ENCODE measurements at places on chromosomes 2 and 18.

- no peak for DNase-seq
These were observed 401.3 kb downstream of the KCNJ3 start for GRCh38 chr2:155099784-155100183.

DNA sequence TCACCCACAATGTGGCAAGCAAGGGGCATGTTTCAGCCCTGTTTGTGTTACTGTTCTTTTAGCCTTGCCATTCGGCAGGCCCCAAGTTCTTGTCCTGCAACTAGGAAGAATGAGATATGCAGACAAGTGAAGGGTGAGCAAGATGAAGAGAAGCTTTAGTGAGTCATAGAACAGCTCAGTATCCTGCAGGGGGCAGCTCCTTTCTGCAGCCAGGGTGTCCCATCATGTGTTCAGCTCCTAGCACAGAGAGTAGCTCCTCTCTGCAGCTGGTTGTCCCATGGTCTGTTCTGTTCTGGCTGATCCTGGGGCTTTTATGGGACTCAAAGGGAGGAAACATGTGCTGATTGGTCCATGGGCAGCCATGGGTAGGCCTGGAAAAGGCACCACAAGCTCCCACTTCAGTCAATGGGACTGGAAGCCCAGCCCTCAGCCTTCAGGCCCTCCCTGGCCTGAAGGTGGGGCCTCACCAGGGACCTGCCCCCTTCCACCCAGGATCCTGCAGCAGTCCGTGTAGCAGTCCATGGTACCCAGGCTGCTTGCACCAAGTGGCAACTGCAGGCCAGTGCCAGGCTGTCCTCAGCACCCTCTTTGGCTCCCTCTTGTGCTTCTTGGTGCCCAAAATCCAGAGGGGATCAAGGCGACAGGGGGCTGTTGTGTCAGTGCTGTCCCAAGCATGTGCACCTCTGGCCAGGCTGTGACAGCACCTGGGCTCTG, 326.4 kb downstream of the NR4A2 start:
- no peak for DNase-seq

DNA sequence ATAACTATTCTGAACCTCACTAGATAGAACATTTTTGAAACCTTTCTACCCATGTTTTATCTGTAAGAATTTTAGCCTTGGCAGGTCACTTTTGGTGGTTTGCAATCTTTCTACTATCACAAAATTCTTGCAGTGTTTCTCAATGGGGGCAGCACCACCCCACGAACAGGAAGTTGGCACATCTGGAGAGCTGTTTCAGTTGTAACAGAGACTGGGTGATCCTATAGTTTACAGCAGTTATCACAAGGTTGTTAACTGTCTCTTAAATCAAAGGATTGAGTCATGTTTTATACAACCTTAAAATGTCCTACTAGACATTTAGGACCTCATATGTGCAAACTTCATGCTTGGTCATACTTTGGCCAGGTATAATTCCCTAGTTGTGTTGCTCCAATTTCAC, 829.2 kb downstream of the ERBB4 start:
- no peak for DNase-seq

- no peak for DNase-seq
These were observed 3.5 kb downstream of the NBEAL1 start for GRCh38 chr2:203018181-203018580.

DNA sequence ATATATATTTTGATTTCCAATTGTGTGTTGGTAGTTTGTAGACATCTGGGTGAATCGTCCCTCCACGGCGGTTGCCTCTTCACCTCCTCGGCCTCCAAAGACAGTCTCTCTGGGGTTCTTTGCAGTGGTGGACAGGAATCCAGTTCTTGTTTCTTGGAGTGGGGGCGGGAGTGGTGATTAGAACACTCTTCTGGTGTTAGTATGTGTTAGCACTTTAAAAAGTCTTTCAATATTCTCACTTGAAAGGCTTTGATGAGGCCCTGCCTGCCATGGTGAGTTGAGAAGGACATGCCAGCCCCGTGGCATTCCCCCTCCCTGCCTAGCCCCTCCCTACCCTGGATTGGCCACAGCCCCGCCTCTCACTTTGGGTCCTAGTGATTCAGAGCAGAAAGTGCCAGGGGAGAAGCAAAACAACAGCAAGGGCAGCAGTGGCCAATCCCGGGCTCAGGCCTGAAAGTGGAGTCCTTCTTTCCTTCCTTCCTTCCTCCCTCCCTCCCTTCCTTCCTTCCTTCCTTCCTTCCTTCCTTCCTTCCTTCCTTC, 316.8 kb upstream of the HS6ST1 start:
- DNase-seq = peak; percentile 21

GRCh38 chr2:241458687-241459086, 49.7 kb downstream of the STK25 start:
- no peak for DNase-seq

- DNase-seq = no peak
These were observed 181.3 kb downstream of the PTPRM start for GRCh38 chr18:7748251-7749007.

DNA sequence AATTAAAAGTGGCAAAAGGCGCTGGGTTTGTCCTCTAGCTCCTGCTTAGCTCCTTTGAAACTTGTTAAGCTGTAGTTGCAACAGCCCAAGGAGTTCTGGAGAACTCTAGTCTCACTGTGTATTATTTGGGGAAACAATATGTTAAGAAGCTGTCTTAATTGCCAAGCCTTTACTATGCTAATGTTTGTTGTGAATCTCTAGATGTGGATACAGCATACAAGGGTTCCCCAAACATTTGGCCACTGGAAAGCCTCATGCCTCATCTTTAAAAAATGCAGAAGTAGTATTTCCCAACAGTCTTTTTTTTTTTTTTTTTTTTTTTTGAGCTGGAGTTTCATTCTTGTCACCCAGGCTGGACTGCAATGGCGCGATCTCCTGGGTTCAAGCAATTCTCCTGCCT, 236.7 kb downstream of the PRKCE start:
- DNase-seq = no peak

GRCh38 chr2:16494836-16495508, 170.7 kb downstream of the CYRIA start:
- DNase-seq = no peak

GRCh38 chr2:107529146-107529545, 297.5 kb upstream of the RGPD4 start:
- DNase-seq = no peak

DNA sequence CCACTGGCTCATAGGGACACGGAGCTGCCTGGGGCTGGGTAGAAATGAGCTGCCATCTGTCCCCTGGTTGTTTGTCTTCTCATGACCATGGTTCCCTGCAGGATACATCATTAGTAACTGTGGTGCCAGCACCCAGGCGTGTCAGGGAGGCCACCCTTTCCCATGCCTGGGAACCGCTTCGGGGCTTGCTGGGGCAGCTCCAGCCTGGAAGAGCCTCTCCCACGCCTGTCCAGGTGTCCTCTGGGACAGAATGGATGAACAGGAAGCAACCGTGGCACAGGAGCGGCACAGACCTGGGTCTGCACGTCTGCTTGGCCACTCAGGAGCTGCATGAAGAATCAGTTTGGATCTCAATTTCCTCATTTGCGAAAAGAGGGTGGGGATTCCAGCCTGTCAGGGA, 34.8 kb downstream of the SDC1 start:
- no peak for DNase-seq

DNA sequence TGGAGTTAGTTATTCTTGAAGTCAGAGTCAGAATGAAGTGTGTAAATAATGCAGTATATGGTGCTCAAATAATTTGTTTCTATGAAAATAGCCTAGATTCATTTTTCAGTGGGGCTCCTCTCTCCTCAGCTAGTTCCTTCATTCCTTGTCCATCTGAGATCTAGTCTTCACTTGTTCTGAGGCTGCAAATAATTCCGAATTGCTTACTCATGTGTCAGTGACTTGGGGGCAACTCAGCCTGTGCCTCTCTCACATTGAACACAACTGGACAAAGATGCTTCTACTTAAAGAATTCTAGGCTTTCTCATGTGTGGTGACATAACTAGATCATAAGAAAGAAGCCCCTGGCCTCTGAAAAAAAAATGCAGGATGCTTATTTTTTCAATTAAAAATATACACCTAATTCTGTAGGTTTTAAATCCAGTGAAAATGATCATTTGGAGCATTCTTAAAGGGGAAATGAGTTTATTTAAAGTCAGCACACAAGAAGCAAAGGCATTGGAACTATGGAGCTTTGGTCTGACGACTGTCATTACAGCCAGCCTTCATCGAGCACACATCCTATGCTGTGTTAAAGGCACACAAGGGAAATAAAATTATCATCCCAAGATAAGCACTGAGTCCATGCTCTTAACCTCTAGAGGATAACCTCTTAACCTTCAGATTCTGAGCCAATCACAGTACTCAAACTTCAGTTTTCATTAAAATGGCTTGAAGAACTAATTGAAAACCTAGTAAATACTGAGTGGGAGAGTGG, 24.8 kb upstream of the SCN7A start:
- DNase-seq = no peak

DNA sequence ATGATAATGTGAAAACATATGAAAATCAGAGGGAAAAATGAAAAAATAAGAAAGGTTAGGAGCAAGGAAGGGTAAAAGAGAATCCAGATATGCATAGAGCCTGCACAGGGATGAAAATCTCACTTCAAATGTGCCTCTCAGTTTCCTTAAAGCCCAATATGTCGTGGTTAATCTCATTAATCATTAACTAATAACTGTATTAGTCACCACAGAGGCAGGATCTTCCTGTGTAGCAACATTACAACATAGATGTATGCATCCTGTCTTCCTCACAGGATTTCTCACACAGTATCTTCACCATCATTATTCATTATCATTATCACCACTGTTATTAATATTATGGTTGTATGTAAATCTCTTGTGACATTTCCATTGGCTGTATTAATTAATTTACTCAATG, 361.2 kb upstream of the SOX11 start:
- no peak for DNase-seq

- no peak for DNase-seq
These were observed 680 bp upstream of the LBH start for GRCh38 chr2:30230497-30231211.

DNA sequence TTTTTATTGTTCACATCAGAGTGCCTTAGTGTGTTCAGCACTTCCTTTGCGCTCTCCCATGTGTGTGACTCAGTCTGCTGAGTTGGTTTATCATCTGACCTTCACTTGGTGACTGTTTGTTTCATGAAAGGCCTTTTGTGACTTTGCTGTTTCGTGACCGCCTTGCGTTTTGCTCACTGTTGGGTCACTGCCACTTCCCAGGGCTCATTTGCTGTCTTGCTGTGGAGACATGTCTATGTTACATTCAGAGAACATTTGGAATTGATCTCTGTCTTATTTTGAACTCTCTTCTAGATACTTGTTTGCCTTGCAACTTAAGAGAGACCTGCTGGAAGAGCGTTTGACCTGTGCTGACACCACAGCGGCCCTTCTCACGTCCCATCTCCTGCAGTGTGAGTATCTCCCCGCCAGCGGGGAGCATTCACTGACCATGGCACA, 54.7 kb downstream of the FARP2 start:
- no peak for DNase-seq

DNA sequence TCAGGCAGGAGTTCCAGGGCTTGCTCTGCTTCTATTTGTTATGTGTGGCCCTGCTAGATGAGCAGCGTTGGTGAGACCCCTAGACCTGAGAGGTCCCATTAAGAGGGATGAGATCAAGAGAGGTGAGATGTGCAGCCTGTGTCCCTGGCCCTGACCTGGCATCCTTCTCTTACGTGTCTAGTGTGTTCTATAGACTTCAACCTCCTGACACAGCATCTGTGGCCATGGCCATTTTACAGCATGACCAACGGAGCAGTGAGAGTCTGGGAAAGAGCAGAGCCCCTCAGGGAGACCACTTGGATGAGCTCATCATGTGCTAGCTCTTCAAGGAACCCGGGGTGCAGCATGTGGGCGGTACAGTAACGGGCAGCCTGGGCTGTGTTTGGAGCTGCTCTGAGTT, 32.7 kb upstream of the ASPRV1 start:
- DNase-seq = no peak

DNA sequence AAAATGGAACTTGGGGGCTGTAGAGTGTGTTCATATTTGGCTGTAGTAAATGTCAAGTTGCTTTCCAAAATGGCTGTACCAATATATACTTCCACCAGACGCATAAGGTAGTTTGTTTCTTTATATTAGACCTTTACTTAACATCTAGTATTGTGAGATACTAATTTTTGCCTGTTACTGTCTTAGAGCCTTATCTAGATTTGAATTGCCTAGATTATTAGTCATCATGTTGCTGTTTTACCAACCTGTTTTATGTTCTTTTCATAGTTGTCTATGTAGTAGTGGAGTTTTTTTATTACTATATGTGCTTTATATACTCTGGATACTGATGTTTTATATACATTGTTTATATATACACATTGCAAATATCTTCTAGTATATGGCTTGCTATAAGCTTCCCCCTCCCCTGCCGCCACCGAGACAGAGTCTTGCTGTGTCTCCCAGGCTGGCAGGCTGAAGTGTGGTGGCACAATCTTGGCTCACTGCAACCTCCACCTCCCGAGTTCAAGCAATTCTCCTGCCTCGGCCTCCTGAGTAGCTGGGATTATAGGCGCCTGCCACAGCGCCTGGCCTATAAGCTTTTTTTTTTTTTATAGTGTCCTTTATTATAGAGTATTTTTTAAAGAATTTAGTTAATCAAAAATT, 18.9 kb downstream of the SLC39A10 start:
- DNase-seq = no peak

DNA sequence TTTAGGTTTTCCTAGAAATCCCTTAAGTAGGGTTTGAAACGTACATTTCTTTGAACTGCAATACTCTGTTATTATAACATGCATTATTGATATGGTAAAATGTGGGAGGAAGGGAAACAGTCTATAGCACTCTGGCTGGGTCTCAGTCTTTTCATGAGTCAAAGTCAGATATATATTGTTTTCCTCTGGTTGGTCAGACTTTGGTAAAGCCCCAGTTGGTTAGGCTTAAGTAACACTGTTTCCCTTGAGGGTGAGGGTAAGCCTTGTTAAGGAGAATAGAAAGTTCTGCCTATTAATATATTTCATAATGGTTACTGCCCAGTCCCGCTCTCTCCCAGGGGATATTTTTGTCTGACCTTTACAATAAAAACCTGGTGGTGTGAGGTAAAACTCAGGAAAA, 44.7 kb upstream of the TNP1 start:
- no peak for DNase-seq

DNA sequence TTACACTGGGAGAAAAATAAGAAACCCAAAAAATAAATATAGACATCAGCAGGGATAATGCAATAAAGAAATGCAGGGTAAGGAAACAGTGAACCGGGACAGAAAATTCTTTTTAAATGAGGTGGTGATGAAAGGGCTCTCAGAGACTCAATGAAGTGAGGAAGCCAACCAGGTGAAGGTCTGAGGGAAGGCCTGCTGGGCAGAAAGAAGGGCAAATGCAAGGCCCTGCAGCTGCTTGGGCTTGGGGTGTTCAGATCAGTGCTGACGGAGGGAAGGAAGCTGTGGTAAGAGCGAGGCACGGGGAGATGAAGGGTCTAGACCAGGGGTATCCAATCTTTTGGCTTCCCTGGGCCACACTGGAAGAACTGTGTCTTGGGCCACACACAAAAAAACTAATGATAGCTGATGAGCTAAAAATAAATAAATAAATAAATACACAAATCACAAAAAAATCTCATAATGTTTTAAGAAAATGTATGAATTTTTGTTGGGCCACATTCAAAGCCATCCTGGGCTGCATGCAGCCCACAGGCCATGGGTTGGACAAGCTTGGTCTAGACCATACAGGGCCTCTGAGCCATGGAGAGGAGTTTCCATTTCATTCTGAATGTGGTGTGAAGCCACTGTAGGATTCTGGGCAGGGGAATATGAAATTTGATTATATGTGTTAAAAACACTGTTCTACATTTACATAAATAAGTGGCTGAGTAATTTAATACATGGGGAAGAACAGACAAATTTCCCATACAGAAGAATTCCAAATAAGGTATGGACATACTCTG, 96.3 kb upstream of the DNMT3A start:
- no peak for DNase-seq

- peak; percentile 61 for DNase-seq
These were observed 12.5 kb upstream of the ATOH8 start for GRCh38 chr2:85741211-85741832.

- DNase-seq = no peak
These were observed 72.8 kb downstream of the MEIS1 start for GRCh38 chr2:66507673-66508201.

All from left lobe of liver (tissue), 2 donors.